Esophagus mucosa (tissue), 1 donor: ENCODE measurements at places on chromosomes 1 and 21. TPM values are rescaled to one million over a fixed set of nuclear protein-coding genes. Genes with fewer than 3 reads are reported as not detected.

CEP350 gene
- 35.1 TPM for total RNA-seq

TMEM50A gene
- 66.2 TPM for total RNA-seq

SAMSN1 gene
- total RNA-seq = 2.2 TPM

- ATAC-seq = no peak
Observed at GRCh38 chr1:246246430-246246829, 260.6 kb downstream of the SMYD3 start.

DNA sequence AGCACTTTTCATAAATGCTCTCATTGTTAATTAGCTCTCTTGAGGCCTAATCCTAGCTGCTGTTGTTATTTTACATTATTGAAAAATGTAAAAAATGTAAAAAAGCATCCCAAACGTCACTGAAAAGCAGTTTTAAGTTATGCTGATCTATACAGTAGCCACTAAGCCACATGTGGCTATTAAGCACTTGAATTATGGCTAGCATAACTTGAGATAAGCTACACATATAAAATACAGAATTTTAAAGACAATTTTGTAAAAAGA, 18.4 kb upstream of the DNASE2B start:
- ATAC-seq = no peak

GRCh38 chr1:168664069-168664834, 64.8 kb downstream of the DPT start:
- ATAC-seq = no peak

DNA sequence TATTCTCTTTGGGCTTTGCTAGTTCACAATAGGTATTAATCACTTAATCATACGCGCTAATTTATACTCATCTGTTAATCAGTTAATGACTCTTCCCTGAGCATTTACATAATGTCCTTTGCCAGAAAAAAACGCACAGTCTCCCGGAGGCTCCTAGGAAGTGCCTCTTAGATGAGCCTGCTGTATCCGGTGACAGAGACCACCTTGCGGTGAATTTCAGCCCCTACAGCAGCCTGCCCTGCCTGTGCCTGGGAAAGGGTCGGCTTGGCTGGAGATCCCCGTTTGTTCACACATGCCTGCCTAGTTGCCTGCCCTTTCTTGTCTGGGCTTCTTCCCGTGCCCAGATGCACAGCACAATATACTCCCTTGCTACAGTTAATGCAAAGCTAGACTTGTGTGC, 152.9 kb downstream of the ZBTB18 start:
- ATAC-seq = peak; percentile 29

- no peak for ATAC-seq
Observed at GRCh38 chr1:228226956-228227791, 19.3 kb downstream of the OBSCN start.

DNA sequence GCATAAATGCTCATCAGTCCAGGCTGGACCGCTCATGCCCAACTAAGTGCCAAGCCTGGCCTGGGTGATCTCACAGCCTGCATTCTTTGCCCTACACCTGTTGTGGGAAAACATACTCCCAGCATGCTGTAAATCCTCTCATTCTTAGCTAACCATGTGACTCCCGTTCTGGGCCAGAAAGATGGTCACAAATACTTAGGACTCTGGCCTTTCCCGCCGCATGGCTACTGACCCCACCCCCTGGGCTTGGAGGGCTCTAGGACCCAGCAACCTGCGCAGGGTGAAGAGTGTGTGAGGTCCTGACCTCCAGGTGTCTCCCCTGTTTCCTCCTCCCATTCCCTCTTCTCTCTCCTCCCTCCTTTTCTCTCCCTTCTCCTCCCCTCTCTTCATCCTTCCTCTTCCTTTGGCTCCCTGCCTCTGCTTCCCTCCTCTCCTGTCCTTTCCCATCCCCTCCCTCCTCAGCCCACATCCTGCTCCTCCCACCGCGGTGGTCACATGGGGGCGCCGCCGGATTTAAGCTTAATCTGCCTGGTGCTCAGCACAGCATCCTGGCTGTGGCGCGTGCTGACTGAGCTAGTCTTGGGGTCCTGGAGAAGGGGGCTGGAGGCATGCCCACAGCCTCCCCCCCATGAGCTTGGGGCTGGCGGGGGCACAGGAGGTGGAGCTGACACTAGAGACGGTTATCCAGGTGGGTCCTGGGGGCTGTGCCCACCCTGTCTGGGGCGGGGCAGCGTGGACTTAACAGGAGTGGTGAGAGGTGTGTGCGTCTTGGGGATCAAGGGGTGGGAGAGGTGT, at the start of gene CROCC:
CROCC (plus strand) TSS at position 541 of the 795 bp plus-strand sequence; CDS start at position 629, 88 bp downstream.
- no peak for ATAC-seq

ASCL5 gene
- not detected for total RNA-seq

DNA sequence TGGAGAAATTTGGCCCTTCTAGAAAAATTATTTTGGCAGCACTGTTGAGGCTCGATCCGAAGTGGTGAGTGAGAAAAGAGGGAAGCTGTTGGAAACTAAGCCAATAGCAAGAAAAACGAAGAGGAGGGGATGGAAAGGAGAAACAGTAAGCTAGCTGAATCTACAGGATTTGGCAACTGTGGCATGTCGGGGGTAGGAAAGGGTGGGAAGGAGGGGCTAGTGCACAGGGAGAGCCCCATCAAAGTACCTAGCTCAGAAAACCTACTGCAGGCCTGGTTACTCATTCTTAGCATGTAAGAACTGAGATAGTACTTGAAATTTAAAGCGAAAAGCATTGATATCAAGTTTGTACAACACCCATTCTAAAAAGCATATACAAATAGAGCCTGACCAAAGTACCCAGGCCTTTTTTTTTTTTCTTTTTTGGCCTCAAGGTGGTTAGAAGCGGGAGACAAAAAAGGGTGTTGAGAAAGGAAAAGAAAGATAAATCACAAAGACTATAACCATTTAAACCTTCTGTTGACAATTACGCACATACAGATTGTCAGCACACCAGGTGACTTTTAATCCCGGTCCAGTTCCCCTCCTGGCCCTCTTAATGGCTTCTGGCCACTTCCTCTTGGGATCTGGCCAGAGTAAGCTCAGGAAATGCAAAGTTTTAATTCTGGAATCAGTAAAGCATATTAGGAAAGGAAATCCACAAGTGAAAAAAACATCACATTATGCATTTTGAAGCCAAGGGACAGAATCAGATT, 50.4 kb downstream of the SLC16A1 start:
- peak; percentile 38 for ATAC-seq

GRCh38 chr1:182567629-182568028, 21.4 kb downstream of the RNASEL start:
- ATAC-seq = no peak

EPHA2 gene
- total RNA-seq = 146 TPM

SLC5A9 gene
- total RNA-seq = not detected

LCE2C gene
- total RNA-seq = not detected

DNA sequence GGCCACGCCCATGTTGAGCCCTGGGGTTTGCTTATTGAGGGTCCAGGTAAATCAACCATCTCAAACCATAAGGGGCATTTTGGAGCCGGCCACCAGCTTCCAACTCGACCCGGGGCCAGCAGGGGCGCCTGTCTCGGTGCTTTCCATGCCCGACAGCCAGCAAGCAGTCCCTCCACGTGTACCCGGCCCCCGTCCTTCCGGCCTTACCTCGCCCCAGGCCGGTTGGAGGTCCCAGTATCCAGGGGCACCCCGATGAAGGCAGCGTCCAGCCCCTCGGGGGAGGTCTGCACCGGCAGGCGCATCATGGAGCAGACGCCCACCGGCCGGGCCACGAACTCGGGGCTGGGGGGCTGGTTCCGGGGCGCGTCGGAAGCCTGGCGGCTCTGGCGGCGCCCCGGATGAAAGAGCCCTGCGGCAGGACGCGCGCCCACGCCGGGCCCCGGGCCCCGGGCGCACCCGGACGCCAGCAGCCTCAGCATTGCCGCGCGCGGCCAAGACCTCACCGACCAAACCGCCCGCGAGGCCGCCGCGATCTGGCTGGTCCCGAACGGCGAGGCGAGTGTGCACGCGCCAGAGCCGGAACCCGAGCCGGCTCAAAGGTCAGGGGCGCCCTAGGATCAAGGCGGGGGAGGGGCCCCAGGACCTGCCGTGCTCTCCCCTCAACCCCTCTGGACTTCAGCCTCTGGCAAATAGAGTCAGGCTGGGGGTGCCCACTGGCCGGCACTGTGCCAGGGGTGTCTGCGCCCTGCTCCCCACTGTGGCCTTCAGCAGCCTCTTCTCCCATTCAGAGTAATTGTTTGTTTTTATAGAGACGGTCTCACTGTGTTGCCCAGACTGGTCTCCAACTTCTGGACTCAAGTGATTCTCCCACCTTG, at the start of gene AGMAT:
AGMAT (minus strand) TSS at position 563 of the 875 bp plus-strand sequence; CDS start at position 479, 84 bp downstream.
- ATAC-seq = peak; percentile 58

DNA sequence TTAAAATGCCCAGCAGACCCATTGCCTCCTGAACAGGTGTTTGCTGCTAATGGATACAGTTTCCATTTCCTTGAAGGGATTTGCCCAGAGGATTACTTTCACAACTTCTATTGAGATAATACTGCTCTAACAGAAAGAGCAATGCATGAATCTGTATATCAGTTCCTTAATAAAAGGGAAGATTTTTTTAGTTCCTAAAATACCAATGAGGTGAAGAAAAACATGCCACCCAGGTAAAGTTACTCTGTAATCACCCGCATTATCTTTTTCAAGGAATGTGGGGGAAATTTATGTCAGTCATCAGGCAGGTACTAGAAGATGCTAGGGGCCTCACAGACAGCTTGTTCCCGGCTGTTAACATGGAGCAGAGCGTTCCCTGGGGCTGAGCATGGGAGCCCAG, 41.1 kb downstream of the KCNJ15 start:
- ATAC-seq = no peak
